ENCODE measurements at places on chromosomes 5 and 9.

DNA sequence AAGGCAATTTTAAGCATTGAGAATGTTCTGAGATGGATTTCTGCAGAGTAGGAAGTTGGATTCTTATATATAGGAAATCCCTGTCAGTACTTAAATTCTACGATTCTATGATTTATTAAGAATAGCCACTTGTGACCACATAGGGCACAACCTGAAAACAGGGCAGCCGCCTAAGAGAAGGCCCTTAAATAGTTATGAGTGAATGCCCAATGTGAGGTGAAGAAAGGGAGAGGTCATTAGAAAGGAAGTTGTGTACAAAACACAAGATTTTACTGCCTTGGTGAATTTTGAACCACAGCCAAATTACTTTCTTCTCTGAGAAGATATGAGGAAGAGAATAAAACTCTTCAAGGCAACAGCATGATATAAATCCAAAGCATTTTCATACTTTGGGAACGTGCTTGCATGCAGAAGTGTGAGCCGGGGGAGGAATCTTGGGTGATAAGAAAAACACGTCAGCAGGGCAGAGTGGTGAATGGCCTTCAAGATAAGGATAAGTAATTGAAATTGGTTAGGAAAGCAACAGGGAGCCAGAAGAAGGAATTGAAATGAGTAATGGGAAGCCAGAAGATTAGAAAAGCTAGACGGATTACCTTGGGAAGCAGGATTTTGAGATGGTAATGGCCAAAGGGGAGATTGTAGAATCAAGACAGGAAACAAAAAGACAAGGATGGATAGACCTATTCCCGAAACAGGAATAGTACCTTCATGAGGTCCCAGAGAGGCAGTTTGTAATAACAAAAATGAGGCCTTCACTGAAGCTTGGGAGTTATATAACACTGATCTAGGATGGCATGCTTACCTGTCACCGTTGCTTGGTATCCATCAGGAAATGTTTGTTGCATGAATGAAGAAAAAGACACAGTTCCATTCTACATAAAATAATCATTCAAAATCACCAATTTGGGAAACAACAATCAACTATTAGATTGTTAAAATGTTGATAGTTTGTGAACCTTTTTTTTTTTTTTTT lies 244.3 kb downstream of the PDE4D start:
- DNase-seq, result no peak

DNA sequence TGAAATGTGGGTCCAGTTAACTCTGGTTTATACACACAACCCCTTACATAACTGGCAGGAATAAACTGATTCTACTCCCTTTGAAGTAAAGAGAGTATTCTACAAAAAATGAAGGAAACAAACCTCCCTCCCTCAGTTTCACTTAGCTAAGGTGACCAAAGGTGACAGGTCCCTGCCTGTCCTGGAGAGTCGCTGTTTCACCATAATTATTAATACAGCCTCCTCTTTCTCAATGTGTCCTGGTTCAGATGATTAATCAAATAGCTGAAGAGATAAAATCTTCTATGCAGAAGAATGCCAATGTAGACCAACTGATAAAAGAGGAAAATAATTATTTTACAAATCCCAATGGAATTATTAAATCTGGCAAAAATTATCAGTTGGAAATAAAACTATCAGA lies 163.7 kb upstream of the GNA14 start:
- DNase-seq, result no peak

DNA sequence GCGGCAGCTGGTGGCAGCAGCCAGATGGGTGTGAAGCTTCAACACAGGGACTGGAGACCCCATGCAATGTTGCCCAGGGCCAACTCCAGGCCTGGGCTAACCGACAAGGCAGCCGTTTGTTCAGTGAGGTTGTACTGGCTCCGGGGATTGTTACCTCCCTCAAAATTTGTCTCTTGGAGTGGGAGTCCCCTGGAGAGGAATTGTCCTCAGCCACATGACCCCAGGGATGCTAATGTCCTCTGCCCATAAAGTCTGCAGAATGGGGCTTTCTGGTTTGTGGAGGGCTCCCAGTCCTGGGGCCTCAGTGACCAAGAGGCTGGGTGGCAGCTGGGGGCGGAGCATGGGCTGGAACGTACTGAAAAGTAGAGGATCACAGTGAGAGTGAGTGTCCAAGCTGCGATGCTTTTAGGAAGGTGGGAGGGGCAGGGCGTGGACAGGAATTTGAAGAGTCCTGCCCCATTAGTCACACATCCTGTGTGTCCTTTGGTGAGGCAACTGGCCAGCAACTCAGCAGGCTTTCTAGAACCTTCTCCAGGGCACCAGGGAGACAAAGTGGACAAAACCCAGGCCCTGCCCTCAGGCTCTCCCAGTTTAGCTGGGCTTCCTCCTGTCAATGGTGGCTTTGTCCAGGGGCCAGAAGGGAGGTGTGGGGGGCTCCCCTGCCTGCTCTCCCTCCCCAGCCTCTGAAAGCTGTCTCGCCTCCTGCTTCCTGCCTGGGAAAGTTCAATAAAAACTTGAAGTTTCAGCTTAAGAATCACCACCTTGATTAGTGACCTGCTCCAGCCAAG lies 114.0 kb downstream of the NSG2 start:
- no peak for DNase-seq

- no peak for DNase-seq
Measured at GRCh38 chr5:145245354-145245753, 589.8 kb downstream of the PRELID2 start.

GRCh38 chr5:143605403-143606005 lies 202.0 kb upstream of the NR3C1 start:
- DNase-seq, result no peak

DNA sequence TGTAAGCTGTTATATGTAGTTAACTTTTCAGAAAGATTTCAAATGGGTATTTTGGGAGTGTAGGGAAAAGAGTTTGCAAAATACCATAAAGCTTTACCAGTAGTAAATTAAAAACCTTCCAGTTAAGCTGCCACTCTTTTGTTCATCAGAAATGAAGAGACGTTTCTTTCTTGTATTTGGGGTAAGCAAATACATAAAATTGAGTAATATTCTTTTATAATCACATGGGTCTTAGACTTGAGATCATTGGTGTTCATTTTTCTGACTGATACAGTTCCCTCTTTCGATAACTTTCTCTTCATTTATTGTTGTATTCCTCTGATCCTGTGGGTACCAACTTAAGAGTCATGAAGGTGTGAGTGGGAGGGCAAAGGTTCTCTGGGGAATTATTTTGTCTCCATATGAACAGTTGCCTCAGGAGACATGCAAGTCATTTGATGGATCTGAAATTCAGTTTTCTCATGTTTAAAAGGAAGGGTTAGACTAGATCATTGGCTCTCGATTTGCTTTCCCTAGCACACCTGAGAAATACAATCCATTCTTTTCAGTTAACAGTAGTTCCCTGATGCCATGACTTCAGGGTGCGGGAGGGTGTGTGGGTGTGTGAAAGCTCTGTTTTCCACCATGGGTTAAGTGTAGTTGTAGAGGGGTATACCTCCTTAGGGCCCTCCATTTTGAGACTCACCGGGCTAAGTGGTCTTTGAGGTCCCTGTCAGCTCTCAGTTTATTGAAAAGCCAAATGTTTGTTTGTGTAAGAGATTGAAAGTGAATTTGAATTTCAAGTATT lies 47.7 kb downstream of the CNTRL start:
- DNase-seq, result no peak

GRCh38 chr9:133188006-133188842 lies 20.8 kb downstream of the OBP2B start:
- peak; percentile 38 for DNase-seq

DNA sequence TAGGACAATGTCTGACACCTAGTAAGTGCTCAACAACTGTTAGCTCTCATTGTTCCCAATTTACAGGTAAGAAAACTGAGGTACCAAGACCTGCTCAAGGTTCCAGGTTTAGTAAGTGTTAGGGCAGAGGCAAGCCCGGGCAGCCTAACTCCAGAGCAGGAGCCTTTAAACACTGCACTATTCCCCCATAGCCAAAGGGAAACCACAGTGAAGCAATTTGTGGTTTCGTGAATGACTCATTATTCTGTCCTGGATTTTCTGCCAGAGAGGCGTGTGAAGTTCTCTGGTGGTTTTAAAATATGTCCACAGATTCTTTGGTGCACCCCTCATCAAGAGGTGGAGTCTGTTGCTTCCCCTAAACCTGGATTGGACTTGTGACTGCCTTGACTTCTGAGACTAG lies 1.0 kb upstream of the MCC start:
- DNase-seq, result no peak

DNA sequence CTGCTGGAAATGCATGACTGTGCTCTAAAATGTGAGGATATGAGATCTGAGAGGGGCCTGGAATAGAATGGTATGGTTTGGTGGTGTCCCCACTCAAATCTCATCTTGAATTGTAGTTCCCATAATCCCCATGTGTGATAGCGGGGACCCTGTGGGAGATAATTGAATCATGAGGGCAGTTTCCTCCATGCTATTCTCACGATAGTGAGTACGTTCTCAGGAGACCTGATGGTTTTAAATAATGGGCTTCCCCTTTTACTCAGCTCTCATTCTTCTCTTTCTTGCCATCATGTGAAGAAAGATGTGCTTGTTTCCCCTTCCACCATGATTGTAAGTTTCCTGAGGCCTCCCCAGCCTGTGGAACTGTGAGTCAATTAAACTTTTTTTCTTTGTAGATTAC lies 133.6 kb upstream of the ADAMTS16 start:
- DNase-seq, result no peak

DNA sequence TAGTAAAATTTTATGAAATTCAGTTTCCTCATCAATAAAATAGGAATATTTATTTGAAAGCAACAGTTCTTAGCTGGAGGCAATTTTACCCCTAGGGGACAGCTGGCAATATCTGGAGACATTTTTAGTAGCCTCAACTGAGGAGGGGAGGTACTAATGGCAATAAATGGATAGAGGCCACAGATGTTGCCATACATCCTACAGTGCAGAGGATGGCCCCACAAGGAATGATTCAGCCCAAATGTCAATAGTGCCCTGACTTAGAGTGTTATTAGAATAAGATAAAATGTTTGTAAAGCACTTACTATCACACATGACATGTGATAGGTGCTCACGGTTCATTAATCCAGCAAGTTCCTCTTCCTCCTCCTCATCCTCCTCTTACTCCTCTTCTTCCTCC lies 293.6 kb downstream of the KCTD16 start:
- DNase-seq, result no peak

GRCh38 chr5:126284977-126285696 lies 138.1 kb upstream of the GRAMD2B start:
- DNase-seq, result no peak

- no peak for DNase-seq
Measured at GRCh38 chr9:112059966-112060320, 115.2 kb downstream of the SUSD1 start.

DNA sequence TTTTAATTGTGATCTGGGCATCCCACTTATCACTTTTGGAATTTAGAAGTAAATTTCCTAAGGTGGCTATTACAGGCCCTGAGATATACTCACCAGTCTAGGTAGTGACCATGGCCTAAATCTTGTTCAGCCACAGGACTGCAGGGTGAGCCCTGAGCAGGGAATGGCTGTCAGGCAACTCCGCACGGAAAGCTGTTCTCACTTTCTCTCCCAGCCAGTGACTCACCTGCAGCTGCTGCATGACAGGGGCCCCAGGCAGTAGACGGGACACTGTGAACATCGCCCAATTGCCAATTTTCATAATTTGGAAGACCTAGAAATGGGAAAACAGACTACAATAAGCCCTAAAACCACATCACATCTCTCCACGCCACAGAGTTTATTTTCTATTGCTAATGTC lies 69.6 kb upstream of the TAF1L start:
- DNase-seq, result no peak

DNA sequence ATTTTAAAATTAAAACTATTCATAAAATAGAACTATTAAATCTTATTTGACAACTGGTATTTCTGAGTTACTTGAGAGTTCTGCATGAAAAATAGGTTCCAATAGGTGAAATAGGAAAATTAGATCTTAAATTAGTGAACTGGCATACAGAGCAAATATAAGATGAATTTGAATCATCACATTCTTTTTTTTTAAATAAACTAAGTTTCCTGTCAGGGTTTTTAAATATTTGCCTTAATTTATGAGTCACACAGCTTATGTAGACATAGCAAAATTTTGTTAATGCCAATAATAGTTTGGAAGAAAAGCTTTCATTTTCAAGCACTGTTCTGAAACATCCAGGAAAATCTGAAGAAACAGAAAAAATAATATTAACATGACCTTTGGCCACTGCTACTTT lies 311.7 kb upstream of the HAPLN1 start:
- DNase-seq, result no peak
